ENCODE measurements at places on chromosomes 1 and 21.

GRCh38 chr1:192735298-192735915 lies 73.4 kb upstream of the RGS2 start:
- no peak for DNase-seq

DNA sequence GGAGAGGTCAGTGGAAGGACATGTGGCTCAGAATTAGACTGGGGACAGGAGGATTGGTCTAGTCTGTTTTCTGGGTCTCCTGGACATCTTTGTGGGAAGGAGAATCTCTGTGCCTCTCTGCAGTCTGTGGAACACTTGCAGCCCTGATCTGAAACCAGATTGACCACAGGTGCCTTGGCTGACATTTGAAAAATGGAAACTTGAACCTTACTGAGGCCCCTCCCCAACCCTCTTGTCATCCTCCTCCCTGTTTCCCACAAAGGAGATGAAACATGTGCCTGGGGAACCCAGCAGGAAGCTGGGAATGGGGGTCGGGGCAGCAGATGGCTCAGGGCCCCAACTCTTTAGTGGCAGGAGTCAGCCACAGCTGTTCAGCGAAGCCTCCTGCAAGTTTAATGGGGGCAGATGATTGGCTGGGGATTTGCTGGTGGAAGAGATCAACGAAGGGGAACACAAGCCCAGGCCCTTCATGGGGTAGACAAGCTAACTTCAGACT lies 18.1 kb downstream of the VASH2 start:
- DNase-seq, result no peak

GRCh38 chr1:233020426-233020825 lies 70.0 kb downstream of the NTPCR start:
- DNase-seq, result no peak

DNA sequence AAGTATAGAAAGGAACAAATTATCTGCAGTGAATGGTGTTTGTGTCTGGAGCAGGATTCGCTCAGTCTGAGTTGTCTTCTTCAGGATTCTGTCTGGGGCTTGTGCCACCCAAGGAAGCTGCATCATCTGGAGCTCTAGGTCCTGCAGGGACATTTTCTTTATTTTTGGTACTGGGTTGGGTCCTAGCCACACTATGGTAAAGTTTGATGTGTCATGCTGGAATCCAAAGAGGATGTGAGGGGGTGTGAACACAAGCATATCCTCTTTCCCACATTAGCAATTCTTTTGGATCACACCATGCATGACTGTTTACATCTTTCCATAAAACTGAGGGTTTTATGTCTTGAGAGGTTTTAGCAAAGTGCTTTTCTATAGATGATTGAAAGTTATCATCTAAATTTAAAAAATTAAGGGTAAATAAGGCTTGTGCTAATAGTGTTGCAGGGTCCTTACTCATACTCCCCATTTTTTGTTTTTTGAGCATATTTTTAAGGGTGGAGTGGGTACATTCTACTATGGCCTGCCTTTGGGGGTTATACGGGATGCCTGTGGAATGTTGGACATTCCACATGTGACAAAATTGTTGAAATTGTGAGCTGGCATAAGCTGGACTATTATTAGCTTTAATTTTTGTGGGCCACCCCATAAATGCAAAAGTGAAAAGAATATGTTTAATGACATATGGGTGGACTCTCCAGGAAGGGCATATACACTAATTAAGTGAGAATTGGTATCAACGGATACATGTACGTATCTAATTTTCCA lies 152.0 kb upstream of the HMCN1 start:
- no peak for DNase-seq

DNA sequence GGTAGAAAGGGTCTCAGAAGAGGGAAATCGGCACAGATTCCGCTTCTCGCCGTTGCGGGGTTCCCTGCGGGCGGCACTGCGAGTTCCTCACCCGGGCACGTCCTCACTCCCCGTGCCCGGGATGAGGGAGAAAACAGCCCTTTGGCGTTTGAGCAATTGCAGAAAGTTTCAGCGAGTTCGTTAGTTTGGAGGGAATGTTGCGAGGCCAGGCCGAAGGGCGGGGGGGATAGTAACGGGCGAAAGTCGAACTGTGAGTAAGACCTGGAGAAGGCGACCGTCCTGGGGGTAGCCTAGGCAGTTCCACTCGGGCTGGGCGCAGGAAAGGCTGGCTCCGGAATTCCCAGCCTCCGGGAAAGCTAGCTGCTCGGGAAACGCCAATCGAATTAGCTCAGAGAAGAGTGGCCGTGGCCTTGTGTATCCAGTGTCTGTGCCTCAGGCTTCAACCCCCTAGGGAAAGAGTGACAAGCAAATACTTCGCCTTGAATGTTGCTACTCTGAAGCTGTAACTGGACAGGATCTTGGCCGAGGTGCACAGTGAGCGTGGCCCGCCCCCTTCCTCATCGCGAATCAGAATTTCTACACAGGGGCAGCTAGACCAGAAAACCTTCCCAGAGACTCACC lies 787 bp downstream of the PTGFR start:
- peak; percentile 44 for DNase-seq

DNA sequence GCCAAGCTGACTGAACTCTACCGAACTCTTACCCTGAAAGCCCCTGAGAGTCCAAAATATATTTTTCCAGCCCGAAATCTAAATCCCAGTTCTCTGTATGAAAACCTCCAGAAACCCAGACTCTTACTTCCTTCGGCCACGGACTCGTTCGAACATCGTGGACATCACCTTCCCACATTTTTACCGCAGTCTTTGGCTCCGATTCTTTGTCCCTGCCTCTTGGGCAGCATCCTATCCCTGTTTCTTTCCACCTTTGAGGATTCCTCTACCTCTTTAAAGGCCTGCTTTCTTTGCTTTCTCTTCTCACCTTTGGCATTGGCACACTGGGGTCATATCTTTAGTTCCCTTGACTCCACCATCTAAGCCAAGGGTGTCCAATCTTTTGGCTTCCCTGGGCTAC lies 932 bp upstream of the USP24 start:
- DNase-seq, result no peak

- no peak for DNase-seq
These were observed 24.2 kb upstream of the ITPKB start for GRCh38 chr1:226762988-226763904.

DNA sequence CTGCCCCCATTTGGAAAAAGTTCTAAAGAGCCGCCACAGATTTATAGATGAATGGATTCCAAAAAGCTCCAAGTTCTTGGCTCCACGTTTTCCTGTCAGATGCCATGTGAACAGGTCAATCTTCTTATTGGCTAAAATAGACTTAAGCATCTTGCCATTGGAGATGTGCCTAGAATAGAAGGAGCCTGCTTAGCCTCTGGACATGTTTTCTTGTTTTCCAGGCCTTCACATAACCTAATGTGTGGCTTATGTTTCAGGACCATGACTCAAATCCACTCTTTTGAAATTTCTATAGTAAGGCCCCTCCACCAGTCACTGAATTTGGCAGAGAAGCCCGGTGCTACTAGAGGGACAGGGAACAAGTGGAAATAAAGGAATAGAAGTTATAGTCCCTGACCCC lies 31.5 kb downstream of the PHC2 start:
- DNase-seq, result no peak

GRCh38 chr1:43446388-43446740 lies 7.4 kb downstream of the HYI start:
- no peak for DNase-seq

DNA sequence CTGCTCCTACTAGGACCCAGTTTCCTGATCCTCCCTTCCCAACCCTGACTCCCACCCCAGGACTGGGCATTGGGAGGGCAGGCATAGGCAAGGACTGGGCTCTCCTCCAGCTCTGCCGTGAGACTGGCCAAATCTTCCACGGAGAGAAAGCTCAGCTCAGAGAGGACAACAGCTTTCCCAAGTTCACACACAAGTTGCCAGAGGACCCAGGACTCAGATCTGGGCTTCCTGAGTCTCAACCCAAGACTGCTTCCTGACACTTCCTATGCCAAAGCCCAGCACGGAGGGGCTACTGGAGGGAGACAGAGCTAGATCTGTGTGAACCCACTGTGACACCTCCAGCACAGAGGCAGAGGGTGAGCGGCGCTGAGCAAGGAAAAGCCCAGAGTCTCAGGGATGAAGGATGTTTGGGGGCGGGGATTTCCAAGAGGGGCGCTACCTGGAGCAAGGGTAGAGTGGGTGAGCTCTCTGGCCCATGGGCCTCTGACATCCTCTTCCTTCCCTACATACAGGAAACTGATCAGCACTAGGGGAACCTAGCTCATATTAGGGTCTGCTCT lies 7.1 kb downstream of the PDZK1IP1 start:
- no peak for DNase-seq

DNA sequence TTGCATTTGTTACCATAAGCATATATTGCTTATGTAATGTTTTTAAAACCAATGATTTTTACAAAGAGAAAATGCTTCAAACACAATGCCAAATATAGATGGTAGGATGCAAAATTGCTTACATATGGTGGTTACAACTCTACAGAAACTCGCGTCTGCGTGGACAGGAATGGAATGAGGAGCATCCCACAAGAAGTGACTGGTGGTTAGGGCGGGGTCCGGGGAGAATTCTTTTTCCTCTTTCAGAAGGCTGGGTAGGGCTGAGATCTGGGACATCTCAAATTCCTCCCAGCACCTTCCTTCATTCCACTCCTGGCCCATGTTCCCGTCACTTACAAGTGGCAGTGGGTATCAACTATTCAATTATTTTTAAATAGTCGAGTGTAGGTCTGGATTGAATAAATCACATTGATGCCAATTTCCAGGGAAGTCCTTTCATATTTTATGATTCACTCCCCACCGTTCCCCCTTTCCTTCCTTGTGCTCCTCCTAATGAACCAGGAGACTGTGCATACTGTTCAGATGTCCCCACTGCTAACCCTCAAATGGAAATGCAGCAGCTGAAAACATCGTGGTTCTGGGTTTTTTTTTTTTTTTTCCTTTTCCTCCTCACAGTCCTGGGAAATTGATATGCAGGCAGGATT lies 174.5 kb upstream of the POU3F1 start:
- DNase-seq, result no peak

- no peak for DNase-seq
These were observed 77.4 kb downstream of the EIF4G3 start for GRCh38 chr1:21099034-21099868.

DNA sequence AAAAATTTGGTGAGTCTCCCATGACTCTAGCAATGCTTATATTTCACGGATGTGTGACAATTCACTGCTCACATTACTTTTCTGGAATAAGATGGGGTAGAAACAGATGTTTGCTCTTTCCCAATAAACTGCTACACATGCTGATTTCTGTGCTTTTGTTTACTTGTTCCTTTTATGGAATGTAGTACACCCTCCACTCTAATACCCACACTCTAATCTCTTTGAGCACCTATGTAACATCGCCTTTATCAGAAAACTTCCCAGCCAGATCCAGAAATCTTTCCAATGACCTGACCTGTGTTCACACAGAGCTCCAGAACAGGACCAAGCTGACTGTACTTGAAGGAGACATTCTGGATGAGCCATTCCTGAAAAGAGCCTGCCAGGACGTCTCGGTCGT lies 4.2 kb downstream of the HSD3B2 start:
- DNase-seq, result no peak

DNA sequence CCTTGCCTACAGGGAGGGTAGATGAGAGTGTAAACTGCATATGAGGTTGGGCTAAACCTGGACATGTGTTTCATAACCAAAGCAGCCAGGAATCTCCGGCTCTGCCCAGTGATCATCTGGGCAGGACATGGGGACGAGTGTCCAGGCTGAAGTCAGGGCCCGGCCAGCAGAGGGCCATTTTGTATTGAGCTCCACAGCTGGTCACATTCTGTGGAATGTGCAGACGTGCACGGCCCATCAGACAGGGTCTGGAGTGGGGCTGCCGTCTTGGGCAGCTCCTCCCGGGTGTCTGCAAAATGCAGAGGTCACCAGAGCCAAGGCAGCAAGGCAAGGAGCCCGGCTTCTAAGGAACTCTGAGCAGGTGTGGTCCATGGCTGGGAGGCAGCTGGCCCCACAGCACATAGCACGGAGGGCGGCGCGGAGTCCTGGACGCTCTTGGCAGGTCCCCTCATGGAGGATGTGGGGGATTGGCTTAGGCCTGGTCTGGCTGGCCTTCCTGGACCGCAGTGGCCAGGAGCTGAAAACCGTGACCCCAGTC lies 6.2 kb downstream of the LRRC3 start:
- no peak for DNase-seq

- no peak for DNase-seq
These were observed 50.8 kb downstream of the CNIH3 start for GRCh38 chr1:224666913-224667312.

DNA sequence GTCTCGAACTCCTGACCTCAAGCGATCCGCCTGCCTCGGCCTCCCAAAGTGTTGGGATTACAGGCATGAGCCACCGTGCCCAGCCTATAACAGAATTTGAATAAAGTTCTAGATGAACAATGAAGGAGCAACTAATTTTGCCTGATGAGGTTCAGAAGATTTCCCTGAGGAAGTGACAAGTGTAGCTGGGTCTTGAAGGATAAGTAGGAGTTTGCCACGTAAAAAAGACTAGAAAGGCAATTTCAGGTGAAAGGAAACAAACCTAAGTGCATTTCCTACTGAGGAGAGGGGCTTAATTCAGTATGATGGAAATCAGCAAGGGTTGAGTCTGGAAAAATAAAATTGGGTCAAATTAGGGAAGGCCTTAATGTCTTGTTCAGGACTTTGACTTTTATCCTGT lies 18.6 kb upstream of the DMRTB1 start:
- no peak for DNase-seq

DNA sequence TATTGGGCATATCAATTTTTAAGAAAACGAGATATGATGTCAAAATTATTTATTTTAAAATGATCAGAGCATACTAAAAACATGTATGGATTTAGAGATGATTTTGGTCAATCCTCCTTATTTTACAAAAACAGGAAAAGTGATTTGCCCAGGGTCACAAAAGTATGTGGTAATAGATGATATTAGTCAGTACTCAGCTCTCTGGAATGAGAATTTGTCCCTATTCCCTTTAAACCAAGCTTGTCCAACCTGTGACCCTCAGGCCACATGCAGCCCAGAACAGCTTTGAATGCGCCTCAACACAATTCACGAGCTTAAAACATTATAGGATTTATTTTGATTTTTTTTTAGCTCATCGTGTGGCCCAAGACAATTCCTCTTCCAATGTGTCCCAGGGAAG lies 104.7 kb downstream of the AKT3 start:
- no peak for DNase-seq

DNA sequence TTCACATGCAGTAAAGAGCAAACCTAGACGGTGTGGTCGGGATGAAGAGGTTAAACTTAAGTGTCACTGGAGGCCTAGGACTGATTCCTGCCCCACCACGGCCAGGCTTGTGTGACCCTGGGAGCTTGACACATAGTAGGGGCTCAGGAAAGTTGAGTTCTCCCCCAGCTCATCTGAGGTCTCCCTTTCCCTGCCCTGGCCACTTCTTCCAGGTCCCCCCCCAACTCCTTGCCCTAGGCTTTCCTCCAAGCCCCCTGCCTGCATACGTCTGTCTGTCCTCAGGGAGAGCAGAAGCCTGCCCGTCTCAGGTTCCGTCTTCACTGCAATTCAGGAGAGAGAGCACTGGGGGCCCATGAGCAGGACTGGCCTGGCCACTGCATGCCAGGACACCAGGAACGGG lies 225.8 kb downstream of the PTPRU start:
- no peak for DNase-seq

GRCh38 chr21:45886610-45887026 lies 95.0 kb upstream of the COL6A1 start:
- no peak for DNase-seq

Data from NCI-H345 (cell line).